ENCODE measurements at places on chromosomes 12 and 14.

DNA sequence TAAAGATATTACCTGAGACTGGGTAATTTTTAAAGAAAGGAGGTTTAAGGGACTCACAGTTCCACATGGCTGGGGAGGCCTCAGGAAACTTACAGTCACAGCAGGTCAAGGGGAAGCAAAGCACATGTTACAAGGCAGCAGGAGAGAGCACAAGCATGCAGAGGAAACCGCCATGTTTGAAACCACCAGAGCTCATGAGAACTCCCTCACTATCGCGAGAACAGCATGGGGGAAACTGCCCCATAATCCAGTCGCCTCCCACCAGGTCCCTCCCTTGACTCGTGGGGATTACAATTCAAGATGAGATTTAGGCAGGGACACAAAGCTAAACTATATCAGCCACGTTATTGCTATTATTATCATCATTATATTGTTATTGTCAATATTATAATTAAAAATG, 138.7 kb downstream of the RIMBP2 start:
- DNase-seq = no peak

DNA sequence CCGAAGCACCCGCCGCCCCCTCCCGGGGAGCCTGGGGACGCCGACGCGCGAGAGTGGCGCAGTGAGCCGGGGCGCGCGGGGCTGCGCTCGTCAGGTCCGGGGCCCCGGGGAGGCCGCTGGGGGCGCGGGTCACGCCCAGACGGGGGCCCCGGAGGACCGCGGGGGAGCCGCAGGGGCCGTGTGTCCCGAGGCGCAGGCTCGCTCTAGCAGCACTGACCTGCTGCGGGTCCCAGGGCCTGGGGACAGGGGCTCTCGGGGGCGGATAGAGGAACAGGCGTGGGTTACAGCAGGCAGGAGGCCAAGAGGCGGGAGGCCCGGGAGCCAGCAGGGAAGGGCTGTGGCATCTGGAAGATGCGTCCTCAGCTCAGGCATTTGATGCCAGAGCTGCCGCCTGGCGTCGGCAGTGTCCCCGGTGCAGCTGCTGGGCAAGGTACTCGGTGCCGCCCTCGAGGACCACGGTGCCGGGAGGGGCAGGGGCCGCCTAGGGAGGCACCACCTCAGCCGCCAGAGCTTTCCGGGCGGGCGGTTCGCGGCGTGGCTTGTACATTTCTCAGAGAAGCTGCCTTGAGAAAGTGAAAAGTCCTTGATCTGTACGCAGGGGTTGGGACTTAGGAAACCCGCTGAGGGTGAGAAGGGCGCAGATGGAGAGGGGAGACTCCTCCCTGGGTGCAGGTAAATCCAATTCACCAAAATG, 1.2 kb downstream of the WNT5B start:
- DNase-seq = peak; percentile 11

GRCh38 chr14:99554184-99554583, 49.8 kb downstream of the CCDC85C start:
- DNase-seq = no peak

GRCh38 chr14:96861568-96862310, 64.6 kb downstream of the VRK1 start:
- no peak for DNase-seq

- DNase-seq = no peak
Measured at GRCh38 chr12:57239587-57240065, 10.1 kb downstream of the SHMT2 start.

GRCh38 chr12:42140901-42141300, 3.8 kb downstream of the GXYLT1 start:
- DNase-seq = no peak

DNA sequence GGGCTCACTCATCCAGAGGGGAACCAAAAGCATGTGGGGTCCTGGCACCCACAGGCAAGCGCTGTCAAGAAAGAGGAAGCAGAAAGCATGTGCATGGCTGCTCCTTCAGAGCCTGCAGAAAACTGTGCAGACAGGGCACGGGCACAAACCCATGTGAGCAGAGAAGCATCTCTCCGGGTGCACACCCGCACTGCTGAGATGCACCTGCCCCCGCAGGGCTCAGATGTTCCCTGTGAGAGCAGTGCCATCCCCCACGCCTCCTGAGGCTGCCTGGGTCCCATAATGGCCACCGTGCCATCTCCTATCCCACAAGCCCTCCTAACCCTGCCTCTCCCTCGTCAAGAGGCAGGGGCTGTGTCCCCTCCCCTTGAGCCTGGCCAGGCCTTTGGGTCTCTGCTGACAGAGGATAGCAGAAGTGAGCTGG, 32.3 kb upstream of the INF2 start:
- DNase-seq = no peak

- DNase-seq = no peak
Measured at GRCh38 chr14:71270111-71270510, 362.9 kb downstream of the PCNX1 start.

DNA sequence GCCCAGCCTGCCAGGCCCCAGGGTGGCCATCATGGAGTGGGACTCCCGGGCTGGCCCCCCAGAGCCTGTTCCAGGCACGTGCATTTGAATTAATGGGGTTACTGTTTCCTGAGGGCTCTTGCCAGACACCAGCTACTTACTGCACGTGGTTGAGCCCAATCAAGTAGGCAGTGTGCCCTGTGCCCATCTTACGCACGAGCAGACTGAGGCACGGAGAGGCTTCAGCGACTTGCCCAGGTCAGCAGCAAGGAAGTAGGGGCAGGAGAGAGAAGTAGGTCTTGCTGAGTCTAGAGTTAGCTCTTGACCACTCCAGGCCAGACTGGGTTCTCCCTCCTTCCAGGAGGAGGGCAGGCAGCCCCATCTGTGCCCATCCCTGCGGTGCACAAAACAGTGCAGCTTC, 67.7 kb downstream of the DIO3 start:
- no peak for DNase-seq

DNA sequence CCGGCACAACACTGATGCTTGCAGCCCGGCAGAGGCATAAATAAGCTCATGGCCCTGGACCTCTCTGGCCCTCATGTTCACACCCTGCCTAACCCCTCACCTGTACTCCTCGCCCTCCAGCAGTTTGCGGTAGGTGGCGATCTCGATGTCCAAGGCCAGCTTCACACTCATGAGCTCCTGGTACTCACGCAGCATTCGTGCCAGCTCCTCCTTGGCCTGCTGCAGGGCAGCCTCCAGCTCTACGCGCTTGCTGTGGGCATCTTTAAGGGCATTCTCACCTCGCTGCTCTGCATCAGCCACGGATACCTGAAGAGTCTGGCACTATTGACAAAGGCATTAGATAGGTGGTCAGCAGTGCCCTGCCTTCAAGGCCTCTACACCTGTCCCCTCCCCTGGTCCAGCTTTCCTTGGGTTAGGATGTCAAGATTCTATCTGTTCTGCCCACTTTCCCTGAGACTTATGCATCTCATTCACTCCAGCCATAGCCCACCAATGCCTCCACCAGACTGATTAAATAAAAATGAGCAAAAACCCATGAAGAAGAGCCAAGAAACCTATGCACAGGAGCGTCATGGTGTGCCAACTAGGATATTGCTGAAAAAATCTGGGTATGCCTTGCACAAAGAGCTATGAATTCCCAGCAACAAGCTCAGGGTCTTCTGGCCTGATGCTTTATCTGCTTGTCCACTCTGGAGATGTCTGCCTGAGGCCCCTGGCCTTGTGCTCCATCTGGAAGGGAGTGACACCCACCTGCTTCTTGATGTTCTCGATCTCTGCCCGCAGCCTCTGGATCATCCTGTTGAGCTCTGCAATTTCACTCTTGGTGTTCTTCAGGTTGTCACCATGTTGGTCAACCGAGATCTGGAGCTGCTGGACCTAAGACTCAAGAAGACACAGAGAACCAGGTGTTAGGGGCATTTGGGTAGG, 6.1 kb downstream of the KRT4 start:
- DNase-seq = no peak

DNA sequence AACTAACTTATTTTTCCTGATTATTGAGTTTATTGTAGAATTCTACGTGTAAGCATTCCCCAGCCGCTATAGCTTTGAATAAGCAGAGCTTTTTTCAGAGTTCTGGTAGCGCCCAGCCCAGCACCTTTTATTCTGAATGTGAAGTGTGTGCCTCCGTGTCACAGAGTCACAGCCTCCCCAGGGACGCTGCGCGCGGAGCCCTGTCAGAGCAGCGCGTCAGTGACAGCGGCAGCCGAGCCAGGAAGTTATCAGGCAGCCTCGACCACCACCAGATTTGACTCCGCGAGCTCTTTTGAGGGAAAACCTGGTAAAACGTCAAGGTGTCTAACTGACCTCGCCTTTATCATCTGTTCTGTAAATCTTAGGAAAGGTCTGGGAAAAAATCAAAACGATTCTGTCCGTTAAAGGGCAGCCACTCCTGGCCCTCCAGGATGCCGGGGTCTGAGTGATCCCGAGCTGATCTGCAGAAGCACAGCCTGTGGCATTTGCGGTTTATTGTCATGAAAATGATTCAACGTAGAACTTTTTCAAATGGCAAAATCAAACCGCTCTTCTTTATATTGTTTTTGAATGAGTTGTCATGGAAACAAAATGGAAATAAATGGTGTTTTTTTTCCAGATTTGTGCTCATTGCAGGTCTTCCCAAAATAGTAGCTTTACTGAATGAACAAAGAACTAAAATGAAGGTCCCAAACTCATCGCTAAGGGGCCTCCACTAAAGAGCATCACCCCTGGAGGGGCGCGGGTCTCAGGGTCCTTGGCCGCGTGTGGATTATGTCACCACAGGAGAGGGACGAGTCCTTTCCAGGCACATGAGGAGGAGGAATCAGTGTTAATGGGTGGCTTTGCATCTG, 43.1 kb upstream of the MMP17 start:
- DNase-seq = no peak

DNA sequence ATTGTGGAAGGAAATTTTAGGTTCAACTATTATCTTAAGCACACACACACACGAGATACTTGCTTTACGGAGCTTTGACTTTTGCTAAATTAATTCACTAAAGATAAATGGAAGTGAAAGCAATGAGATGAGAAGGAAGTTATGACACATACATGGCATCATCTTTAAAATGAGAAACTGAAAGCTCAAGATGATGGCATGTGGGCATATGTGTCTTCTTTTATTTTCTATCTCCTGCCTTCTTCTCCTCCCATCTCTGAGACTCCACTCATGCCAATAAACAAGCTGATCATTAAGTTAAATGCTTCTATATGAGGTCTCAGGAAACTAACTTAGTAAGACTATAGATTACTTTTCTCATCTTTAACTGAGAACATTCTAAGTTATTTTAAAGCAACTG, 216.7 kb downstream of the MED13L start:
- DNase-seq = peak; percentile 47

- no peak for DNase-seq
Measured at GRCh38 chr12:11133162-11133561, 1.3 kb downstream of the TAS2R30 start.

GRCh38 chr12:2384533-2385351, 332.0 kb downstream of the CACNA1C start:
- no peak for DNase-seq

- DNase-seq = no peak
Measured at GRCh38 chr12:68559984-68560850, 50.5 kb upstream of the RAP1B start.

- DNase-seq = peak; percentile 83
Measured at GRCh38 chr12:68175557-68176061, 16.1 kb upstream of the IFNG start.

DNA sequence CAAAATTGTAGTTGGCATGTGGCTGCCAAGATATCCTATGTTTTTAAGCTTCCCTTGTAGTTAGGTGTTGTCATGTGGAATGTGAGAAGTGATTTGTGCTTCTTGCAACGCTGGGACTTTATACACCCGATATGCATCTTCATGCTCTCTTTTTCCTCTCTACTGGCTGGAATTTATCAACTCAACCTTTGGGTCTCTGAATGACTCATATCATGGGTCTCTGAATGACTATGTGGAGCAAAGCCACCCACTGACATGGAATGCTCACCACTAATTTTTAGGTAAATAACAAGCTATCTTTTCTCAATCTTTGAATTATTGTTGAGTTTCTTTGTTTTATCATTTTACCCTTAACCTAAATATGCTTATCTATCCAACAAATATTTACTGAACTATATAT, 144.6 kb downstream of the ATP23 start:
- DNase-seq = no peak

DNA sequence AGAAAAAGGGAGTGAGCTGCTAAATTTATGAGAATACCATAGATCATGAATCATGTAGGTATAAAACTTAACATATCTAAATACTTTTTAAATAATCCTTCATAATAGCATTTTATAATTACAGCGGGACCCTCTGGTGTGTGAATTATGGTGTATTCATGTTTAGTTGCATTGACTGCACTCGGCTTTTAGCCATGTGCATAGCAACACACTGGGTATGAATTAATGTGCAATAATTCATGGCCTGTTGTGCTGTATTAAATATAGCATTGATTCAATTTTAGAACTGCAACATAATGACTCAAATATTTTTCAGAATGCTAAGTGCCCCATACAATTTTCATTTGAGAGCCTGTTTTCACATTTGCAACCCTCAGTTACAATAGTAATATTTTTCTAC, 249.6 kb upstream of the G2E3 start:
- DNase-seq = no peak

- DNase-seq = no peak
Measured at GRCh38 chr14:58671436-58671835, 33.7 kb downstream of the DACT1 start.

GRCh38 chr12:5272018-5272785, 159.7 kb upstream of the NTF3 start:
- no peak for DNase-seq

GRCh38 chr12:56716458-56716857, 8.6 kb downstream of the NACA start:
- no peak for DNase-seq

DNA sequence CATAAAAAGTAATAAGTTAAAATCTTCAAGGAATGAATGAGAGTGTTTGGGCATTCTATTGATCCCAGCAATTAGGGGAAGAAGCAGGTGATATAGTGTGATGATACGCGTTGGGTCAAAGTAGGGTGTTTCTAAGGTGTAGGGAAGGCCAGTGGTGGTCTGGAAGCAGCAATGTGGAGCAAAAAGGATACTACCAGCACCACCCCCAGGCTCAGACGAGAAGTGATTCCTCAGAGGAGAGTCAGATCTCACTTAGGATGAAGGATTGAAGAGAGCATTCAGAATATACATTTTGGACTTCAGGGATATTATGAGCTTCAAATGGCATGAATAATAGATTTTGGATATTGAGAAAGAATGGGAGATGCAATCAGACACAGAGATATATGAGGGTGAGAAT, 497.6 kb downstream of the RMST start:
- no peak for DNase-seq

DNA sequence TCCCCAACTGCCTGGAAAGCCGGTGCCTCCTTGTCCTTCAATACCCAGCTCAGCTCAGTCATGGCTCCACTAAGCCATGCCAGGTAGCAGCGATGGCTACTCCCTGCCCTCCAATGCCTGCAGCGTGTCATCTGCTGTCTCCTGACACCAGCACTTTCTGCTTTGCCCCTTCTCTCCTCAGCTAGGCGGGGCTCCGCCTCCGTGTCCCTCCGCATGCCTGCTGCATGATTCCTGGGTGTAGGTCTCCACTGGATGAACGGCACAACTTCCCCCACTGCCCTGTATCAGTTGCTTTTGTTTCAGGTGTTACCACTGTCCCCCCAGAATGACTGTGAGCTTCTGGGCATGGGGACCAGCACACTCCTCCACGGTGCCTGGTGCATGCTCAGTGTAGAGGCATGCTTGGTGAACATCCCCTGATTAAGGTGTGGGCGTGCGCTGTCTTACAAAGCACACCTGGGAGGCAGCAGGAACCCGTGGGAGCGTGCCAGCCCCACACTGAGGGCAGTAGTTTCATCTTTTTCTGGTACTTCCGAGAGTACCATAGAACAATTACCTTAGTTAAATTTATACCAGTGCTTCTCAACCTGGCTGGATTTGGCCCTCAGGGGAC, 179.4 kb upstream of the PRMT8 start:
- no peak for DNase-seq
